Natural killer cell treated with Interleukin-12 subunit alpha and Interleukin-12 subunit beta and Interleukin-15 and Interleukin-18, amount 100 ng/mL, for 72 hours (primary cell): ENCODE measurements at places on chromosomes 11 and 22. TPM values are rescaled to one million over a fixed set of nuclear protein-coding genes. Genes with fewer than 3 reads are reported as not detected.

Gene CTR9
- total RNA-seq: 45.7 TPM

Gene RAC2
- 666 TPM for total RNA-seq

Gene PAAF1
- total RNA-seq: 22.5 TPM

Gene SMIM35
- not detected for total RNA-seq

Gene CBY1
- 8.7 TPM for total RNA-seq

Gene TOM1
- total RNA-seq: 30.4 TPM

Gene MOV10L1
- total RNA-seq: not detected

Gene ALDH3B1
- total RNA-seq: 0.25 TPM

Gene EXPH5
- total RNA-seq: 0.90 TPM
